ENCODE measurements at places on chromosomes 6 and 20.
A peak's percentile ranks its signal among the peaks of the same experiment; 100 is the strongest.

DNA sequence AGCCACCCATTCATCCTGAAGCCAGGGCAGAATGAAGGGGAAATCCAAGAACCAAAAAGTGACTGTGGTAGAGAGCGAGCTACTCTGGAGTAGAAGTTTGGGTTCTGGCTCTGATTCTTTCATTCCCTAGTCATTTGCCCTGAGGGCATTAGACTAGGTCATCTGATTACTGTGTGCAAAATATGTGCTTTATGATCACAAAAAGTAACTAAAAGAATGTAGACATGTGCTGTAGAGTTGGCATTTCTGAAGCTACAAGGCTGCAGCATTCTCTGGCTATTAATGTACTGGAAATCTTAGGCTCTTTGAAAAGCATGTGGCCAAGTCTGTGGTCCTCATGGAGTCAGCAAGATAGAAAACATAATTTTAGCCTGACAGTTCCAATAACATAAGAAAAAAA lies 94.2 kb downstream of the TBC1D7 start:
- no peak for DNase-seq

- DNase-seq: peak; percentile 48
These were observed 10.9 kb downstream of the MOCS1 start for GRCh38 chr6:39923394-39923793.

DNA sequence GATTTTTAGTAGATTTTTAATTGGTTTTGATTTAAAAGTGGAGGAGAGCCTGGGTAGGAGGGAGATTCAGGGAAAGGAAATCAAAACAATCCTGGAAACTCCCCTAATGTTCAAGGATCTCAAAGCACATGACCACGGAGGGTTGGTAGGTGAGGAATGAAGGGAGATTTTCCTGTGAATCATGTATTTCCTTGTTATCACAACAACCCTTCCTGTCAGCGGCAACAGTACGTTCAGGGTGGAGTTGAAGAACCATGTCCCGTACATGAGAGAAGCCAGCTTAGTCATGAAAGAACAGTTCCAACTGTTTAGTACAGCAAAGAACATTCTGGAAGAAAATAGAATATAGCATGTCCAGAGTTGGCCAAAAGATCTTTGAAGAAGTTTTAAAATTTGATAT lies 79.4 kb upstream of the SCAF8 start:
- peak; percentile 65 for DNase-seq

DNA sequence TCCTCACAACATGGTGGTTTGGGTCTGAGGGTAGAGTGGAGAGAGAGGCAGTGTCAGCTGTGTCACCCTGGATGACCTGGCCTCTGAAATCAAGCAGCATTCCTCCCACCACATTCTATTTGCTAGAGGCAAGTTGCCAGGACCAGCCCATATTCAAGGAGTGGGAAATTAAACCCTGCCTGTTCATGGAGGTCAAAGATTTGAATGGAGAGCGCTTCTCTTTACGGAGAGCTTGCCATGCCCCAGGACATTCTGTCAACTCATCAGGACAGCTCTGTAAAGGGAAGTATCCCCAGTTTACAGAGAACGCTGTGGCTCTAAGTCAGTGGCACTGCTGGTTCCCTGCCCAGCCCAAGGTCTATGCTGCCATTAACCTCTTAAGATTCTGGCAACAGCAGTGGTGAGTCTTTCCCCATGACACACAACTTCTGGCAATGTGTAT lies 90.0 kb upstream of the INSM1 start:
- DNase-seq: no peak

GRCh38 chr20:64214952-64215351 lies 40.6 kb upstream of the PCMTD2 start:
- DNase-seq: no peak

DNA sequence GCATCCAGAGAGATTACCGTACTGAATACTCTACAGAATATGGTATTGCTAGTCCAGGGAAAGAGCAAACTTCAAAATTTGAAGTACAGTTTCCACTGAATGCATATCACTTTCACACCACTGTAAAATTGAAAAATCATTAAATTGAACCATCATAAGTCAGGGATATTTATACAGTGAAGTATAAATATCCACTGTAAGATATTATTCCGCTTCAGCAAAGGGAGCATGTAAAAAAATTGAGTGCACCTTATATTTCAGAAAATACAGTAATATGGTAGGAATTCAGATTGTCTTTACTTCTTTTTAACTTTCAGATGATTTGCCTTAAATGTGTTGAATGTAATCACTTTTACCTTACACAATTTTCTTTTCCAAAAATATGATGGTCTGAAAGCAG lies 60.9 kb upstream of the TXNDC5 start:
- no peak for DNase-seq

DNA sequence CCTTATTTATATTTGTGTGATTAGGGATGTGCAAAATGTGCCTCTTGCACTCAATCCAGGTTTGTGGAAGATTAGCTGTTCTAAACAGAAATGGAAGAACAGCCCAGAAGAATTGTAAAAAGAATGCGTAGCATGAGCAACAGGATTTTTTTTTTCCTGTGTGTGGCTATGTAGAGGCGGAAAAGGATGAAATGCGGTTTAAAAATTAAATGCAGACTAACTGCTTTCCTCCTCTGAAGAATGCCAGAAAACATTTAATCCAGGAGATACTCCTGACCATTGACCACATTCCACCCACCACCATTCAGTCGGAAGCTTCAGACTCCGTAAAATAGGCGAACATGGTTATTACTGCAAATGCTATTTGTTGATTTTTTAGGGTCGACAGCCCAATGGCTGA lies 83.4 kb downstream of the BMP6 start:
- no peak for DNase-seq

GRCh38 chr20:44646641-44647274 lies 4.7 kb downstream of the ADA start:
- peak; percentile 46 for DNase-seq
